Activated CD8-positive, alpha-beta memory T cell treated with anti-CD3 and anti-CD28 coated beads, Interleukin-2, amount 10 ng/mL, durations not matched to agents 7 days and 5 days (primary cell): ENCODE measurements at places on chromosomes 4 and X. TPM values are rescaled to one million over a fixed set of nuclear protein-coding genes. Genes with fewer than 3 reads are reported as not detected.

DNA sequence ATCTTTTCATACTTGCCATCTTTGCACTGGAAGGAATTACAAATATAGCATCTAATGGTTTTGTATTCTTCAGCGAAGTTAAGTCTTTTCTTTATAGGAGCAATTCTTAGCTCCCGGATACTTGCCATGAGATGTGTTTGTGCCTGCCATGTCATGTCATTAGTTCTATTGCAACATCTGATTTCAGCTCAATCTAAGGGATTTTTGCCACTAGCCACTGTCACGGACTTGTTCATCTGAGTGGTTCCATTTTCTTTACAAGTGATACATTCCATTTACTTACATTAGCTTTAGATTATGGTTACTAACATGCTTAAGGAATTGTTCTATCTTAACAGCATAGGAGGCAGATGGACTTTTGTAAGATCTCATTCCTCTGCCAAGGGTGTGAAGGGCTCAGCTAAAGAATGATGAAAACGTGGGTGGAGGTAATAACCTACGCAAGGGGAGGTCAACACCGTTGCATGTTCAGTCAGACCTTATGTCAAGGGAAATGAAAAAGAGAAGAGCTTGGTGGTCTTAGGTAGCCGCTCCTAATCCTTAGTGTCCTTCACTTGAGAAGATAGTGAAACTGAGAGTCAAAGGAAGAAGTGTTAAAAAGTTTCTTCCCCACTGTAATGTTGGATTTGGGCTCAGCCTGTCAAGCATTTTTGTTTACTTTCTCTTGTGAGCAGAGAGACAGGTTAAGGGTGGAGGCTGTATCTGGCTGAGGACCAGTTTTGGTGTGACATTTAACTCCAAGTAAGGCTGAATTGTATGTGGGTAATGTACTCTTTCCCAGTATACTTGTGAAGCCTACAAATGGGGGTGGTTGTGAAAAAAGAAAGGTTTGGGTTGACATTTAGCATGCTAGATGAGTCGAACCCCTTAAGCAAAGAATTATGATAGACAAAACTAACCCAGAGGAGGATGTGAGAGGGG lies 3.6 kb upstream of the KLHL2 start:
- no peak for DNase-seq

DNA sequence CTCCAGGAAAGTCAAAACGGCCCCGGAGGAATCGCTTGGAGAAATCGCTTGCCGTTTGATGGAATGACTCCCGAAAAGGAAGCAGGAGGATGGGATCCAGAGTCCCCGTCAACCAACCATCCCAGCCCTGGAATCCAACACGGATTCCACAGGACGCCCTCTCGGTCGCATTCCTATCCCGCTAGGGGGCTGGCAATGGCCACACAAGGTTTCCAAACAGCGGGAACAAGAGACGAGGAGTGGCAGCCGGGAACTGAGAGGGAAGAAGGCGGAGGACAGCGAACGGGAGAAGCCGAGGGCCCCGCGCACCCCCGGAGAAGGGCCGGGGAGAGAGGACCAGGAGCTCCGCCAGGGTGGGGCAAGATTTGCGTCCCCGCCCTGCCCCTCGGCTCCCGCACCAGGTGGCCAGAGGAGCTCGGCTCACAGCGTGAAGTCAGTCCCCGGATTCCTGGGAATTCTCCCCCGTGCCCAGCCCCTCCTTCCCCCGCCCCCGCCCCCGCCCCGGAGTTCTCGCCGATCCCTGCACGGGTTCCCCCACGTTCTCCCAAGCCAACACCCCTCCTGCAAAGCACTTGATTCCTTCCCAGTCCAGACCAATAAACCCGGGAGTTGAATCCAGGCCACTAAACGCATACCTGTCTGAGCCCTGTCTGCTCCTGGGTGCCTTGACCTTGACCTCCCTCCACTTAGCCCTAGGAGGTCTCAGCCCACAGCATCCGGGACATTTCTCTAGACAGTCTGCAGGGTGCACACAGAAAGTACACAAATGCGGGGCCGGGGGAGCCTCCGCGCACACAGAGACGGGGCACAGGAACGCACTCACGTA lies 1.4 kb downstream of the PDZD4 start:
- DNase-seq, result no peak

- DNase-seq, result no peak
Observed at GRCh38 chrX:19743386-19743785, 144.0 kb downstream of the SH3KBP1 start.

- peak; percentile 34 for DNase-seq
Observed at GRCh38 chr4:3324093-3324815, 31.4 kb downstream of the RGS12 start.

DNA sequence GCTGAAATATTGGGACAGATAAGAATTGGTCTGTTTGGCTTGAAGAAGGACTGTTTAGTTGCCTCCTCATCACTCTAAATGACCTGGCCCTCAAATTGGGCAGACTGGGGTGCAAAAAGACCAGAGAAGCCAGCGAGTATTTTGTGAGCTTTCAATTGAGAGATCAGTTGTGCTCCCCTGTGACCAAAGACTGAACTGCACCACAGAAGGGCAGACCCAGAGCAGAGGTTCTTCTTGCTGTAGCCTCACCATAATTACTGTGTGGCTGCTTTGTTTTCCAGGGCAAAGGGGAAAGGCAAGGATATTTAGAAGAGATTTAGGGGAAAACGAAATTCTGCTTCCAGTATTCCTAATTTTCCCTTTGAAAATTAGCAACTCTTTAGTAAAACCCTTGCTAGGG lies 104.0 kb upstream of the MBNL3 start:
- DNase-seq, result no peak

DNA sequence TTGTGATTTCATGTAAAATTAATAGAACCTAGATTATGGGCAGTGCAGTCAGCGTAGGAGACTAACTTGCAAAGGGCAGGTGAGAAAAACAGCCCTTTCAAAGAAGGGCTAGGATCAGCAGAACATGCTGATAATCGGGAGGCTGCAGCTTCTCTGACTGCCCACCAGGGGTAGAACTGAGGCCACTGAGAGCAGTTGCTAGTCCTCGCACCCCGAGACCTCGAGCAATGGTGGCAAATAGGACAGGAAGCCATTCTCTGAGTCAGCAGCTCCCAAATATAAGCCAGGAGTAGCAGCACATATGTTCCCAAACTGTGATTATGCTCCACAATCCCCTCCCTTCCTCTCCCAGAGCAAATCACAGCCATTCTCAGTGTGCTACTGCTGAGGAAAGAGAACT lies 186.5 kb downstream of the MSL3 start:
- no peak for DNase-seq

GRCh38 chr4:188143731-188144130 lies 4.5 kb downstream of the TRIML1 start:
- DNase-seq, result no peak

GRCh38 chrX:112643721-112644120 lies 36.0 kb downstream of the LHFPL1 start:
- no peak for DNase-seq

GRCh38 chr4:80425124-80426100 lies 89.9 kb downstream of the CFAP299 start:
- DNase-seq, result no peak

DNA sequence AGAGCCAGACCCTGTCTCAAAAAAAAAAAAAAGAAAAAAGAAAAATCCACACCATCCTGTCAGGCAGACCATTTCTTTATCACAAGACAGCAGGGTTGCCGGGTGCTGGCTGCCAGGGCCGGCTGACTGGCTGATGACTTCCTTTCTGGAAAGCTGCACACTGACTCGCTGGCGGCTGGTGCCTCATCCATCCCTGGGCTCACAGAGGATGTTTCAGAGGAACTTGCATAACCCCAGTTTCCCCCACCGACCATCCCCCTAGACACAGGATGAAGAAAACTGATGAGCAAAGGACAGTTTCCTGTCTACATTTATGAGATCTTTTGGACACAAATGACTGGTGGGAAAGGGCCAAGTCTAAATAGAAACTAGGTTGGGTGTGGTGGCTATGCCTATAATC lies 14.1 kb downstream of the HPSE start:
- peak; percentile 55 for DNase-seq

DNA sequence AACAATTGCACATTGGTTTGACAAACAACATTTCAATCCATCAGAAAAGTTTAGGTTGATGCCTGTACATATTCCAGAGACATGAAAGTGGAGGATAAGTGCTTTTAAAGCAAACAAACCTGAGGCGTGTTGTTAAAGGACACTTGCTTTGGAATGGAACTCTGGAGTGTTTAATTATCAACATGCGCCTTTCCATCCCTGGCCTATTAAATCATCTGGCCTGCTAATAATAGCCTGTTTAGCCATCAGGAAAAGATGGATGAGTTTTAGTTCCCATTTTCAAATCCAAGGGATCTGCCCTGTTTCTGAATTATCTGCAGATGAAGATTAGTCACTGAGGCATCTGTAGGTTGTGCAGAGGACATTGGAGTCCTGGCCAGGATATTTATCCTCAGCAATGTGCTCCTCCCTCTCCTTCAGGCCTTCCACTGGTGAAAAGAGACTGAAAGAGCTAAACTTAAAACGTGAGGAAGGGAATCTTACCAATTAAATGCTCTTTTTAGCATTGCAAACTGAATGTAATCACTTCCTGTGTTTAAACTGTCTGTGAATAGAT lies 388.9 kb downstream of the PPARGC1A start:
- no peak for DNase-seq

DNA sequence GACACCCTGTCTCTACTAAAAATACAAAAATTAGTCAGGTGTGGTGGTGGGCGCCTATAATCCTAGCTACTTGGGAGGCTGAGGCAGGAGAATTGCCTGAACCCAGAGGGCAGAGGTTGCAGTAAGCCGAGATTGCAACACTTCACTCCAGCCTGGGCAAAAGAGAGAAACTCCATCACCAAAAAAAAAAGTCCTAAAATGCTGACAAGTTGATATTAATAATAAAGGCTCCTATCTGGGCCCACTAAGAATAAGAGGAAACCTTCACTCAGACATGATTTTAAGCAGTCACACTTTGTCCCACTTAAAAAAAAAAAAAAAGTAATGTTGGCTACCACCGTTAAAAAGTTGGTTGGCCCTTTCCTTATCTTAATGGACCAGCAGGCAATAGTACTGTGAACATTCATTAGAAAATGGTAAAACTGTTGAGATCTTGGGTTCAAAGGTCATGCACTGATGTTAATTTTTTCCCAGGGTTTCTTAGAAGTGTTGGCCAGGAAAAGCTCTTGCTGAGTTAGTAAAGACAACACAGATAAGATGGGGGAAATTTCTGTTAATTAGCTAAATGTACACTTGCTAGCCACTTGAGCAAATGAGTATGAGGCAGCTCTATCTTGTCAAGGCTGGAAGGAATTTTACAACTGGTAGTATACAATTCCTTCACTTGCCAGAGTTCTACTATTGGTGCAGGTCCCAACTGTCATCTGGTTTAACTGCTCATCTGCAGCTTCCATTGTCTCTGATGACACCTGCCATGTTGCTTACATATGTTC lies 43.6 kb upstream of the BMP2K start:
- no peak for DNase-seq

GRCh38 chrX:23764188-23764984 lies 18.6 kb upstream of the SAT1 start:
- no peak for DNase-seq

GRCh38 chrX:35458142-35458541 lies 340.0 kb upstream of the MAGEB16 start:
- DNase-seq, result no peak

DNA sequence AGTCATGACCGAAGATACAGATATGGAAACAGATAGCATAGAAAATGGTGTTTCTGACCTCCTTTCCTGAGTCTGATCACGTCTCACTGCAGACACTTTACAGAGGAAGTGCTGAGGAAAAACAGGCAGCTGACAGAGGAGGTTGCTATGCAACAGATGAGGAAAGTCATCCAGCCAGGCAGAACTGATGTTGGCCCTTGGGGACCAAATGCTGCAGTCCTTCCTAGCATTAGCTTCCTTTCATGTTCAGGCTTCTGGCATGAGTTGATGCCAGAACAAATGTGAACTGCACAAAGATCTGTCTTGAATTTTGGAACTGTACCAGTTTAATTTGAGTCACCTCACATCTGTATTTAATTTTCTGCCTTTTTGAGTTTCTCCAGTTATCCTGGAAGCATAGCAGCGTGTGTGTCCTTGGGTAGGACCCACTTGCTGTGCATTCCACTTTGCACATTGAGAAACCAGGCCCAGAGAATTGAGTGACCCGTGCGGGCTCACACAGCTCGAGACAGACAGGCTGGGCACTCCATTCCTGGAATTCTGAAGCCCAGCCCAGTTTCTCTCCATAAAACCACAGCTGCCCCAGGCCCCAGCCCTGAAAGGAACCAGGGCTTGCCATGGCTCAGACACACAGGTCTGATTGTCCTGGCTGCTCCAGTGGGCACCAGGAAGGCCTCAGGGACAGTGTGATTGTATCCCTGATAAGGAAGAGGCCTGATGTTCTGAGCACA lies 1.4 kb upstream of the MAGED1 start:
- DNase-seq, result no peak

- no peak for DNase-seq
Observed at GRCh38 chrX:51834076-51834475, 59.3 kb upstream of the MAGED1 start.

The FGB gene
- total RNA-seq, result not detected

The ATP5ME gene
- total RNA-seq, result 213 TPM

The TKTL2 gene
- total RNA-seq, result not detected
